ENCODE measurements at places on chromosomes 1 and 21.

GRCh38 chr1:59291561-59291960, 5.3 kb upstream of the FGGY start:
- DNase-seq = no peak

DNA sequence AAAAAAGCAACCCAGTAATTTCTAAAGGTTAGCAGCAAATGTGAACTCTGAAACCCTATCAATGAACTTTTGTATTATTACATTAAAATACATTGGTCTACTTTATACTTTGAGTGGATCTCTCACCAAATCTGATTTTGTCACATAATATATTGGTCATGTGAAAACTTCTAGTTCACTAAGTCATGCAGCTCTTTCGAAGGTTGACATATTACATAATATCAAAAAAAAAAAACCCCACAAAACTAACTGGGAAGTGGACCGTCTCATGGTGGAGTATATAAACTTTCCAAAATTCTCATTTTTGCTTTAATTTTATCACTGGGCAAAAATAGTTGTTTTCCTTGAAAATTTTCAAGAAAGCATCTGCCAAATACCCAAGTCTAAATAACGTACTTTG, 50.4 kb downstream of the GATAD2B start:
- DNase-seq = no peak

DNA sequence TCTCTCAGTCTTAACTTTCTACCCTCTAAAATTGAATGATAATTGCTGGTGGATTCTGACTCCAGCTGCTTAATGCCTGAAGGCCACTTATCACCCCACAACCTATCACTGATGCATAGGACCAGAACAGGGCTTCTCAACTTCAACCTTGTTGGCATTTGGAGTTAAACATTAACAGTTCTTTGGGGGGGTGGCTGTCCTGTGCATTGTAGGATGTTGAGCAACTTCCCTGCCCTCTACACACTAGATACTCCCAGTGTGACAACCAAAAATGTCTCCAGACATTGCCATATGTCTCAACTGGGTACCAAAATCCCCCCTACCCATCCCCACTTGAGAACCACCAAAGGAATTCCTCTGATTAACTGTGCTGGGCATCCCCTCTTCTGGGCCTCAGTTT, 275.4 kb upstream of the TMEM51 start:
- no peak for DNase-seq

- DNase-seq = peak; percentile 42
Observed at GRCh38 chr21:28657566-28657965, 335.1 kb downstream of the LTN1 start.

DNA sequence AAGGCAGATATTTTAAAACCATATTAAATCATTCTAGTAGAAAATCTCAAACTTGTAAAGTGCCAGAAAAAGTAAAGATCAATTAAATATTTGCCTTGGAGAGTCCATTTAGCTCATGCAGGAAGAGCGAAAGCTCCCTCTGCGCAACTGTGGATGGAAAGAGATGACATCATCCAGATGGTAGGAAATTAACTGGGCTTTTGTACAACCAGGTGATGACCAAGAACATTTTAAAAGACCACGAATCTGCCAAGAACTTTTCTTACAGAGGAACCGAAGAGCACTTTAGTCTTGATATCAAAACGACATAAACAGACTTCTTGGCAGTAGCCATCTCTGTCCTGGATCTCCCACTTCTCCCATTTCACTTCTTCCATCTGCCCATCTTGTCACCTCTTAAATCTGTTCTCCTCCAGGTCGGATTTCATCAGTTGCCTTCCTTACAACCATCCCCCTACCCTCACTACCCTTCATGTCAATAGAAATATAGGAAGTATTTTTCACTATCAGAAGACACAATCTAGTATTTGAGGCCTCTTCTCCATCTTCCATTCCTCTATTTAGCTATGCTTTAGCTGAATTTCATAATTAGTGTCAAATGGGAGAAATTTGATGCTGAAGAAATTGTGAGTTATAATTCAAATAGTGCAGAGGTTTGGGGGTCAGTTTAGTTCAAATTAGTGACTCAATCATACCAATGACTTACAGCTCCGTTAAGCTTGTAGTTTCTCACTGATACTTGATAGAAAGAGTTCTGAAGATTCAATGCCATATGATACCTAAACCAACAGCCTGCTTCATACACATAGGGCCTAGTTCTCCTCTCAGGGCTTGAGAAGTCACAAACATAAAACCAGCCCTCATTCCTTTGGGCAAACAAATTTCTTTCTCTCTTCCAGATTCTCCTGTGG, 22.0 kb upstream of the DNASE2B start:
- DNase-seq = no peak

DNA sequence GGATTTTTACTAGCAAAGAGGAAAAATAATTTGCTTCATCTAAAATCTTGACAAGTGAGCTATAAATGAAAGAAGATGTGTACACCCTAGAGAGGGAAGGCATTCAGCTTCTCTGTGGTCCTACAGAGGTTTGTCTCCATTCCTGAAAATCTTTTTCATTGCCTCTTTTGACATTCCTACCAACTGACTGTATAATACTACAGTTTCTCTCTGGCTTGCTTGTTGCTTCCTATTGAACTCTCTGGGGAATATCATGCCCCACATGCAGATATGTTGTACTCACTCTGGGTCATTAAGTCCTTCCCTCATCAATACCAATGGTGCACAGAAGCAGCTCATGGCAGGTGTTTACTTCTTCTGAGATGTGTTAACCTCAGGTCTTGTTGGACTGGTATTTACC, 371.2 kb upstream of the PLXNA2 start:
- no peak for DNase-seq
